BE2C (cell line): ENCODE measurements at places on chromosomes 12 and 14.
A peak's percentile ranks its signal among the peaks of the same experiment; 100 is the strongest.

DNA sequence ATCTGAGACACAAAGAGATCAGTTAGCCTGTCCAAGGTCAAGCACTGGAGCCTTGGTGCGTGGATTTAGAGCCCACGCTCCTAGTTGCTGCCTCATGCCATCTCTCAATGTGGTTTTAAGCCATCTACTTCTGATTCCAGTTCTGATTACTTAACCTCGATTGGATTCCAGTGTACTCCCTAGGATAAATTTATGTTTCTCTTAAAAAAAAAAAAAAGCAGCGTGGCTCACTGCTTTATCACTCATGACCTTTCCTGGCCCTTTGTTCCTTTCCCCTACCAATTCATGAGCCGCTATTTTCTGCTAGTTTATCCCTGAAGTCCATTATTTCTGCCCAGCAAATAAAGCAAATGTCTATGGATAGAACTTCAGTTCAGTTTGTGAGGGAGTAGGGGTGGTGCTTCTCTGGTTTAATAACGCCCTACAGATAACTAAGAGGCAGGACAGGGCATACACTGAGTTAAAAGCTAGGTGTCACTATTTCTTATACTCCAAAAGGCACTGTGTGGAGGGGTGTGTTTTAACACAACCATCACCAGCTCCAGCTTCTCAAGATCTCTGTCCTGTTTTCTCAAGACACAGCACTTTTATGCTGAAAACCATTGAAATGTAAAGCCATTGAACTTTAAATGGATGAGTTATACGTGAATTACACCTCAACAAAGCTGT lies 9.8 kb upstream of the PARP11 start:
- no peak for DNase-seq

GRCh38 chr14:71438684-71439083 lies 493.5 kb upstream of the RGS6 start:
- no peak for DNase-seq

DNA sequence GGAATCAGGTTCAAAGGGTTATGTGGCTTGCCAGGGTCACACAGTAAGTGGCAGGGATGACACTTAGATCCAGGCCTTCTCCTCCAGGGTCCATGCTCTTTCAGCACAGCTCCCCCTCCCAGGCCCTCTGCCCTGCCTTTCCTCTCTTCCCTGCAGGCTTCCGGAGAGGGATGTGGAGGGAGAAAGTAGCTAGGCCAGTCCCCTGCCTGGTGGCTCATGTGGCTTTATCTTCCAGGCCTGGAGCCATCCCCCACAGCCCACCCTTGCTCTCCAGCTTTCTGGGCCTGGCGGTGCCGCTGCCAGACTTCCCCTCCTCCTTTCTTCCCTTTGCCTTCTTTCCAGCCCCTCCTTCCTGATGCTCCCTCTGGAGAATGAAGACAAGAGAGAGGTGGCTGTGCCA lies 1.7 kb downstream of the PSMB11 start:
- DNase-seq, result peak; percentile 57

- DNase-seq, result no peak
Observed at GRCh38 chr12:117679776-117680175, 289.0 kb downstream of the KSR2 start.

GRCh38 chr12:126432780-126433179 lies 1367.5 kb downstream of the AACS start:
- DNase-seq, result no peak

DNA sequence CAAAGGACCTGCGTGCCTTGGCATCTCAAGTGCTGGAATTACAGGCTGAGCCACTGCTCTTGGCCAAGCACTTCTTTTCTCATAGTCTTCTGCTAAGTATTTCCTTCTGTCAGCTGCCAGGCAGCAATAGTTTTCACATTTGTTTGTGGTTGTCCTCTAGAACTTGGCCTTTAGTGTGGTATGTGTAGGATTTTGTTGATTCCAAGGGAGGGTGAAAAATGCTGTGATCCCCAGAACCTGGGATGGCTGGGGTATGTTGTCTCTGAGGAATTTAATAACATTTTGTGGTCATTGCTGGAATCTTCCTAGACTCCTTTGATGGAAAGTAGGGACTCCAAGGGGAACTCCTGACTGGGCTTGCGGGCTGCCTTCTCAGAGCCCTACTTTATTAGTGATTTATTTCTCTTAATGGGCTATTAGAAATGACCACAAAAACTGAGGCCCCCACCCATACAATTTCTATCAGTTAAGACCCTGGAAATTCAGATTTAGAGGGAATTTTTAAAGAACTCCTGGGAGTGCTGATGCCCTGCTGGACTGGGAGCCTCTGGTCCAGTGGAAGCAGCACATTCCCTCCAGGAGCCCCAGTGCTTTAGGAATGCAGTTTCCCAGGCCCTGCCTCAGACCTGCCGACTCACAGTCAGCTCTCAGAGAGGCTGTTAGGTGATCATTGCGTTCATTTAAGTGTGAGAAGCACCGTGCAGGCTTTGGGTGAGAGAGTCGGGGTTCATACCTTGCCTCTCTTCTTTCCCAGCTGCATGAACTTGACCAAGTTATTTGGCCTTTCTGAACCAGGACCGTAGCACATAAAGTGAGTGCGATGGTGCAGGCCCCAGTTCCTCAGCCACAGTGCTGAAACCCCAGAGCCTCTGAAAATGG lies 22.7 kb downstream of the TRAF3 start:
- DNase-seq, result no peak

DNA sequence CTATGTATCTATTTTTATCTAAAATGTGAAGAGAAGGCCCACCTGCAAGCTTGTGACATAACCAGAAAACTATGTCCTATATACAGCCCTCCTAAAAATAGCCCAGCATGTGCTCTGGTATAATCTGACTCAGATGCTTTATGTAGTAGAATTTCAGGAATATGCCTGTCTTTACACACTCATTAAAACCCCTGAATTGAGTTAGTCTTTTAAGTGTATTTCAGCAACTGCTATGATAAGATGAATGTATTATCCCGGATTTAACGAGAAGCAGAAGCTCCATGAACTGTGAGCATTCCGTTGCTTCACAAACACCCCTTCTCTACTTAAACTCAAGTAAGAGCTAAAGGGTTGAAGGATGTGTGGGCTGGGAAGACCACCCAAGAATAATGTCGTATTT lies 89.9 kb upstream of the PRICKLE1 start:
- no peak for DNase-seq

- no peak for DNase-seq
Observed at GRCh38 chr14:78202163-78202562, 32.0 kb downstream of the NRXN3 start.

GRCh38 chr12:95784286-95784685 lies 6.3 kb downstream of the NTN4 start:
- no peak for DNase-seq

DNA sequence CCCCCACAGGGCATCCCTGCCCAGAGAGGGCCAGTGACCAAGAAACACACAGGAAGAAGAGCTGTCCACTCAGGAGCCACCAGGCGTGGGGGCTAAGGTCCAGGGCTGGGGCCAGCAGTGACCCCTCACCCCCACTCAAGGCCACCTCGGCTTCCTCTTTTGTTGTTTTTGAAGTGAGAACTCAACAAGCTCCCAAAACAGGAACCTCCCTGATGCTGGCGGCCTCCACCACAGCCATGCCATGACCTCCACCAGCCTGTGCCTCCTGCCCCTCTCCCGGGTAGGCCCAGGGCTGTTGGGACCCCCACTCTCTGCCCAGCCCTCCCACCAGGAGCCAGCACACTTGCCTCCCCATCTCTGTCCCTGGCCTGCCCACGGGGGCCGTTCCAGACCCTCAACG lies 7.8 kb downstream of the AKT1 start:
- DNase-seq, result no peak

DNA sequence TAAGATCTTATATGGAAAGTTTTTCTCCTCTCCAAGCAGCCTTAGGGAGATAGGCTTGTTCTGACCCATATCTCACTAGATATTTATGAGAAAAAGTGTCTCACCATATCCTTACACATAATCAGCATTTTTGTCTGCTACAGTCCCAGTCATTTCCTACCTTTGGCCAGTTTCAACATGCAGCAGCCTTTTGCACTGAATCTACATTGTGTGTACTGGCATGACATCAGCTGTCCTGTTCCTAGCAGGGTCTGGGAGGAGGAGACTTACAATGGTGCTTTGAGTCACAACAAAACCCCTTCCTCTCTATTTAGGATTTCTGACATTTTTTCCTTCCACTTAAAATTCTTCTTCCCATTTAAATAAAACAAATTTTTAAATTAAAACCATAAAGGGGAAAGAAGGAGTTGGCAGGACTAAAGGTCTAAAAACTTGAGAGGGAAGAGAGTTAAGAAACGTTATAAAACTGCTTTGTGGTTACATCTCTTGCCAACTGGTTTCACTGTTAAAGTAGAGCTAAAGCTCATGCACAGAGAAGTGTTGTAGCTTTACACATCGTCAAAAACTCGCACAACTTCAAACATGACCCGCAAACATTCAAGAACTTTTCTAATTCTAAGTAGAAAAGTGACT lies 53.3 kb upstream of the CERS5 start:
- DNase-seq, result peak; percentile 25

GRCh38 chr12:61574339-61574738 lies 685.9 kb upstream of the USP15 start:
- DNase-seq, result no peak

DNA sequence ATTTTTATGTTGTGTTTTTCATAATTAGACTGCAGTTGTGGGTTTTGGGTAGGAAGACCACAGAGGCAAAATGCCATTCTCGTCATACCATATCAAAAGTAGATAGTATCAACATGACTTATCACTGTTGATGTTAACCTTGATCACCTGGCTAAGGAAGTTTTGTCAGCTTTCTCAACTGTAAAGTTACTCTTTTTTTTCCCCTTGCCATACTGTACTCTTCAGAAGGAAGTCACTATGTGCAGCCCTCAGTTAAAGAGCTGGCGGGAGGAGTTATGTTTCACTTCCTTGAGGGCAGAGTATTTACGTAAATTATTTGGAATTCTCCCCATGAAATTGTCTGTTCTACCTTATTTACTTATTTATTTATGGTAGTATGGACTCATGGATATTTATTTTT lies 78.7 kb downstream of the PRORP start:
- DNase-seq, result no peak
